Femur (tissue), 1 donor: ENCODE measurements at places on chromosomes 16 and 17.

DNA sequence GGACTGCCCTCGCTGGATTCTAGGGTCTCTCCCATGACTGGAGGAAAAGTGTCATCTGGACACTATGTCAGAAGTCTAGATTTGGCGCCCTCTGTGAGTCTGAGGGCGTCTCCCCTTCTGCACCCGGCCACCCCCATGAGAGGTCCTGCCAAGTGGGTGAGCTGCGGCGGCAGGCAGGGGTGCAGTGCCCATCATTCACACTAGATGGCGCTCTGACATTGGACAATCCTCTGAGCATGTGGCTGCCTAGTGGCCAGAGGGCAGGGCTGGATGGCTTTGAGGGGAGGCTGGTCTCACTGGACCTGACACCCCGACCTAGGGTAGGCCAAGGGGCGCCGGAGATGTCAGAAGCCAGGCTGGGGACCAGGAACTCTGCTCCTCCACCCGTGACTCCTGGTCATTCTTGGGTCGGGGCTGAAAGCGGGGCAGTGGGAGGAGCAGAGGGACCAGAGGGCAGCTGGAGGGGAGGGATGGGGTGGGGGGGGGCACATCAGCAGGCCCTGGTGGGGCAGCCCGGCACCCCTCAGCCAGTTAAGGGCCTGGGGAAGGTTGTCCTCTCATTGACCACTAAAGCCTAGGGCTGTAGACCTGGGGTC, 28.0 kb downstream of the MRM1 start:
- DNase-seq, result peak; percentile 79

GRCh38 chr16:73125850-73126524, 78.1 kb upstream of the ZFHX3 start:
- DNase-seq, result no peak

- peak; percentile 35 for DNase-seq
These were observed 23.3 kb downstream of the ACTG1 start for GRCh38 chr17:81489012-81489997.

- no peak for DNase-seq
These were observed 3.6 kb upstream of the ITGA3 start for GRCh38 chr17:50052241-50052796.

GRCh38 chr17:8697323-8697741, 47.3 kb downstream of the CCDC42 start:
- DNase-seq, result peak; percentile 73

DNA sequence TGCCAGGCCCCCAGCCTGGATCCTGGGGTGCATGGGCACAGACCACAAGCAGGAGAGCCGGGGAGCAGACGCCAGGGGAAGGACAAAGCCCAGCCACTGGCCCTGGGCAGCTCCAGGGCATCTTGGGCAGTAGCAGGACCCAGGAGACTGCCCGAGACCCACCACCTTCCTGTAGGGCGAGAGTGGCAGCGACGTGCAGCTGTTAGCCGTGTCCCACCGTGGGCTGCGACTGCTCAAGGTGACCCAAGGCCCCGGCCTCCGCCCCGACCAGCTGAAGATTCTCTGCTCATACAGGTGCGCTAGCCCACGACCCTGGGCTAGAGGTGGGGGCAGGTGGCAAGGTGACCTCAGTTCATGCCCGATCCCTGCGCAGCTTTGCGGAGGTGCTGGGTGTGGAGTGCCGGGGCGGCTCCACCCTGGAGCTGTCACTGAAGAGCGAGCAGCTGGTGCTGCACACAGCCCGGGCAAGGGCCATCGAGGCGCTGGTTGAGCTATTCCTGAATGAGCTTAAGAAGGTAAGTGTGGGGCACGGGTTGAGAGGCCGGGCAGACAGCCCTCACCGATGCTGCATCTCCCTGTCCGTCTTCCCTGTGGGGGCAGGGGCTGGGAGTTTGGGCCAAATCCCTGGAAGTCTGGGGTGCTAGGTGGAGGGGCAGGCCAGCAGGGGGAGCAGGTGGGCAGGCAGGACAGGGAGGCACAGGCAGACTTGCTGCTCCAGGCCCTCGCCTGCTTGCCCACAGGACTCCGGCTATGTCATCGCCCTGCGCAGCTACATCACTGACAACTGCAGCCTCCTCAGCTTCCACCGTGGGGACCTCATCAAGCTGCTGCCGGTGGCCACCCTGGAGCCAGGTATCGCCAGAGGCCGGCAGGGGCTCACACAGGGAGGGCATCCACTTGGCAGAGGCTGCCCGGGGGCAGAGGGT, 13.5 kb upstream of the SMIM5 start:
- DNase-seq, result no peak

GRCh38 chr16:89905511-89906139, 13.0 kb upstream of the MC1R start:
- peak; percentile 12 for DNase-seq

DNA sequence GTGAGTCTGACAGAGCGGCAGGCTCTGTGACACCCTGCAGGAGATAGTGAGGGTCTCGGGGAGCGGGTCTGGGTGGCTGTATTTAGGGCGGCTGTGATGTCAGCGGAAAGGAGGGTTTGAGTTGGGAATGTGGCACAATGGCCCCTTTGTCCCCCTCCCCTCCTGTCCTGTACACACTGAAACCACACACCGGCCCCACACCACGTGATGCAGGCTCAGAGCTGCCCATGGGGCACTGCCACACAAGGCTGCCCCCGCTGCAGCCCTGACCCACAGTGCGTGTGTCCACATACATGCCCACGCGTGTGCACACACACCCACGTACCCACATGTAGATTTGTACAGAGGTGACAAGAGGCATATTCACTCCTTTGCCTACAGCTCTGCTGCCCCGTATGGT, 15.3 kb downstream of the SGCA start:
- peak; percentile 72 for DNase-seq

- no peak for DNase-seq
These were observed at the start of gene UTS2R for GRCh38 chr17:82371333-82372248. UTS2R (plus strand) TSS chr17:82371765; CDS start chr17:82374325, 2,560 bp downstream.

- no peak for DNase-seq
These were observed 22.6 kb upstream of the HAPSTR1 start for GRCh38 chr16:9068886-9069285.

- DNase-seq, result no peak
These were observed 644 bp upstream of the RHOT1 start for GRCh38 chr17:32141679-32142037.

DNA sequence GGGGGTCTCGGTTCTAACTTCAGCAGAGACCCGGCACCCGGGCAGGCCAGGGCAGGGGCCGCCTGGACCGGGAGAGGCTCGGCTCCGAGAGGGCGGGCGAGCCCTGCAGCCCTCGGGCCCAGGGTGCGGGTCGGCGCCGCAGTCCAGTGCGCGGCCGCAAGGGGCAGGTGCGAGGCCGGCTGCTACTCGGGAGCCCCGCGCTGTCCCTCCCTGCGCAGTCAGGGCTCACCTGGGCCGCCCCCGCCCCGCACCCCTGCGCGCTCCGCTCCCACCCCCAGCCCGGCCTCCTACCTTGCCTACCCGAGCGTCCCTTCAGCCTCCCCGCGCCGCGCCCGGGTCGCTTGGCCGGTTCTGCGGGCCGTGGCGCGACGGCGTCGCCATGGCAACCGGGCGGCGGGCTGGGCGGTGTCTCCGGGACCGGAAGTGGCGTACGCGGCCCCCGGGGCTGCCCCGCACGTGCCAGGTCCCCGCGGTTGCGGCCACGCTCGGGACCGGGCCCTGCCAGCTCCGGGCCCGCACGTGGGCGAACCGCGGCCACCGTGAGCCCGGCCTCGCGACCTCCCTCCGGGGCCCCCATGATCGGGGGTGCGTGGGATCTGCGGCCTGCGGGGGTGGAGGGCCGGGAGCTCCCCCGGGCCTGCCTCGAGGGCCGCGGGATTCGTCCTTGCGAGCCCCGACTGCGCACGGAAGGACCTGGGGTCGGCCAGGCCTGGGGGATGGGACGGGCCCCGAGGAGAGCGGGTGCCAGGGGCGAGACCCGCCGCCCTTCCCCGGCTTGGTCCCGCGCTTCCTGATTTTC, at the start of gene CYB561:
TSS of gene CYB561 (minus strand) at position 353 of the 799 bp plus-strand sequence. CDS start 8,759 bp downstream, outside the sequence.
- peak; percentile 74 for DNase-seq

DNA sequence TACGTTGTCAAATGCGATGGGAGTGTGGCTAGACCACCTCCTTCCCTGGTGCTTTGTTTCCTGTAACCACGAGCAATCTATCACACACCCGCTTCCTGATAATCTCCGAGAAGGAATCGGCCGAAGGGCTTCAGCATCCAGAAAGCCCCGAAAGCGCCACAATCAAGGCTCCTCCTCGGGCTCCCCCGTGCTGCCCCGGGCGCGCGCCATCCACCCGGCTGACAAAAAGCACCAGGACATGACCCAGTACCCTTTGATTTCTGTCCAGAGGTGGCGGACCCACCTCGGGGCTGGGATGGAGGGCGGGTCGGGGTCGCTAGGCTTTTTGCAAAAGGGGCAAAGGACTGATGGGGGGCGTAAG, 743 bp upstream of the ARMC7 start:
- DNase-seq, result no peak

DNA sequence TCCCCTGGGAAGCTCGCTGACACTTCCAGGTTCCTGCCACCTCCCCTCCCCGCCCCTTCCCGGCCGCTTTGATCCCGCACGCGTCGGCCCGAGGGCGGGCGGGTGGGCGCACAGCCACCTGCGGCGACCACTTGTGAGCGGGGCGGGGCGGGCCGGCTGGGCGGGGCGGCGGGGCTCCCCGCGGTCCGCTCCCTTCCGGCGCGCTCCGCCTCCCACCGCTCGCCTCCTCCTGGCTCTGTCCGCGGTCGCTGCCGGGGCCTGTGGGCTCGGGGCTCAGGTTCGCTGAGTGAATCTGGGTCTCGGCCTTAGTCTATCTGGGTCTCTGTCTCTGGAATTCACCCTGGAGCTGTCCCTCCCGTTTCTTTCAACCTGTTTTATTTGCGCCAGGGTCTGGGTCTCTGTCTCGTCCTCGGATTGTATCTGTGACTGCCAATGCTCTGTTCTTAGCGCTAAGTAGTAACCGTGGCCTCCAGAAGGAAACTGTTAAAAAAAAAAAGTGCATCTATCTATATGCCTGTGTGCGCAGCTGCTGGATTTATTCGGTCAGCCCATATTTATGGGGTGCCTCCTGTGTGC, 2.7 kb upstream of the HES7 start:
- DNase-seq, result peak; percentile 62

GRCh38 chr17:44775136-44775837, 16.5 kb downstream of the ADAM11 start:
- DNase-seq, result no peak

DNA sequence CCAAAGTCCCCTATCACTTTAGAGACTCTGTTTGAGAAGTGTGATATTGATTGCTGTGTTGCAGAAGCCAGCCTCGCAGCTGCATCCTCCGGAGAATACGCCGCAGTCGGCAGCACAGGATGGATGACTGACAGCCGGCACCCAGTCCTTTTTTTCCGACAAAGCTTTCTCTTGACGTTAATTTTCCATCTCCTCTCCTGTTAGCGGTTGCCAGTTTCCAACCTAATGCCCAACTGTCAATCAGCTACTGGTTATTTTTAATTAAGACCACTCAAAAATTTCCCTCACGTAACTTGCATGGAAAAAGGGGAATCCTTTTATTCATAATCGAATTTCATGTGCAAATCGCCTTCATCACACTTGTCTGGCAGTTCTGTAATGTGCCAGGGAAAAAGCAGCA, 953.9 kb downstream of the CDH11 start:
- no peak for DNase-seq

DNA sequence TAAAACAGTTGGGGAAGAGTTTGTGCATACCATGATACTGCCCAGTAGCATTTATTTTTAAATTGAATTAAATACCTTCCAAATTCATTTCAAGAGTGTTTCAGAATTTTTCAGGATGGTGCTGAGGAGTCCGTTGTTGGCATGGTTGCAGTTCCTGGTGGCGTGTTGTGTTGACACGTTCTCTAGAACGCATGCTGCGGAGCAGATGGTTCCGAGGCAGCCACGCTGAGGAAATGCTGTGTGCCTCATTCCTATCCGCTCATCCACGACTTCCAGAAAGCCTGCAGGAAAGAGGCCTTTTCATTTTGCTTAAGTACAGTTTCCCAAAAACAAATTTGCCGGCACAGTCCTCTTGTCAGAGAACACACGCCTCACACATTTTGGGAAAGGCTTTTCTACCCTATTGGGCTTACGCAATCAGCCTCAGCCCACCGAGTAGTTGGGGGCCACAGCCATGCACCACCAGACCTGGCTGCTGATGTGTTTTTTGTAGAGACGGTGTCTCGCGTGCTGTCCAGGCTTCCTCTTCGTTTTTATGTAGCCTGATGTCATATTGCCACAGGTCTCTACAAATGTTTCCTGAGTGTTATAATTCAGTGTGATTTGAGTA, 32.1 kb upstream of the IL17C start:
- no peak for DNase-seq

GRCh38 chr17:82740906-82741759, 5.7 kb downstream of the FN3K start:
- no peak for DNase-seq

- no peak for DNase-seq
These were observed 28.9 kb downstream of the ABCA9 start for GRCh38 chr17:69031839-69032238.

DNA sequence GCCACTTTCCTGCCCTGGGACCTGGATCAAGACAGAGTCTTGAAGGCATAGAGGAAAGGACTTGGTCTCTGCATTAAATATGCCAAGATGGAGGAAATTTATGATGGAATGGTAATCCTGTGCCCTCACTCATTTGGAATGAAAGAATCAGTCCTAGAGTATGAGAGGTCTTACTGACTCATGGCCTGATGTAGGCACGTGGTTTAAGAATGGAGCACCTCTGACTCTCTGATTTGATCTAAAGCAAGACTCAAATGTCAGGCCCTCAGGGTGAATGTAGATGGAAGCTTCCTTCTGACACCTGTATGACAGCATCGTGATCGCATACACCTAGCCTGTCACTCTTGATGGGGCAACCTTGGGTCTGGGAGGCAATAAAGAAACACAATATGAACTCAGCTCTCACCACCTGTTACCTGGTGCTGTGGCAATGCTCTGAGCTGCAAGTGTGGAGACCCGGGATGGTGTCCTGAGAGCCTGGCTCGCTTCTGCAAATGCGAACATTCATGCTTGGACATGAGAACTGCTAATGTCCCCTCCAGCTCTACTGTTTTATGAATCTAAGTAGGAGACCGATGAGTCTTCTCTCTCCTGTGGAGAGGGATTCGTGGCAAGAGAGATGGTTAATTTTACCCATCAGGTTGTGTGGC, 229.9 kb downstream of the ABCC12 start:
- no peak for DNase-seq

DNA sequence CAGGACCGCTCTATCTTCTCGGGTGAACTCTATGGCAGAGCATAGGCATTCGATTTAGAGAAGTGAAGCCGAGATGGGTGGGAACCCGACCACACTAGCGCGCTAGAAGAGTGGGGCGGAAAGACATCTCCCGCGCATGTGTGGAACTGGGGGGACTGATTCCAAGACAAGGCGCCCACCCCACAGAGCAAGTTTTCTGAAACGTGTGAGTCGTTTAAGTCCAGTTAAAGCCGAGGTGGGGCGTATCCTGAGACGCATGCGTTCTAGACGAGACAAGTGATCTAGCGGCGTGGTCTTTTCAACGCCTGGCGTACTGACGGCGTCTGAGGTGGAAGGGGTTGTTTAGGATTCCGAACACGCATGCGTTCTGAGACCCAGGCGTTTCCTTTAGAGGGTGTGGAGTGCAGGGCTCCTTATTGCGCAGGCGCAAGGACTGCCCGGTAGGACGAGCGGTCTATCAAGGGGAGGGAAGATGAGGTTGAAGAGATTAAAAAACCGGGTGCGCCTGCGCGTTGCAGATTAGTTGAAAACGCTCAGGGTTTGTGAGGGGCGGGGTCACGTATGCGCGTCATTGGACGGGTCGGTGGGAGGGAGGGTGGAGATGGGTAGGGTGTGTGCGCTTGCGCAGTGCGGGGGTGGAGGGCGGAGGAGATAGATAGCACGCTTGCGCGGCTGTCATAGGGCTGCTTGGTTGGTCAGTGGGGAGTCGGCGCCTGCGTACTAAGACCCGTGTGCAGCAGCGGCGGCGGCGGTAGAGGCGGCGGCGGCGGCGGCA, at the start of gene EIF5A:
TSS of gene EIF5A (plus strand) at position 718 of the 775 bp plus-strand sequence. CDS start 2,008 bp downstream, outside the sequence.
- peak; percentile 100 for DNase-seq
